Kasumi-1 (cell line): ENCODE measurements at places on chromosomes 7 and 10.

- no peak for DNase-seq
Measured at GRCh38 chr10:132803416-132804210, 17.7 kb upstream of the NKX6-2 start.

GRCh38 chr10:132167976-132168375 is 18.8 kb upstream of the DPYSL4 start:
- no peak for DNase-seq

DNA sequence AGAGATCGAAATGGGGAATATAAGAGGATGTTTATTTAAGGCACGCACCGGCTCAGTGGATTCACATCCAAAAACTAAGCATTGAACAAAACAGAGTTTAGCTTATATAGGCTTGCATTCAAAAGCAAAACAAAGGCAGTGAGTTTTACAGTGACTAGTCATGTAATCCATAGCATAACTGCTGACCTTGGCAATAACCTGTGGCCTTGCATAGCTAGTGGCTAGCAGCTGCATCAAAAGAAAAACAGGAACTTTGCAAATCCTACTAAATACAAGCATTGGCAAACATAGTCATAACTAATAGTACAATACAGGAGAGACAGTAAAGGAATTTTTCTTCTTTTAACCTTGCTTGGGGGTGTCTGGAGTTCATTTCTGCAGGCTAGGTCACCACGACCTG is 9.7 kb upstream of the ZNF485 start:
- DNase-seq: no peak

DNA sequence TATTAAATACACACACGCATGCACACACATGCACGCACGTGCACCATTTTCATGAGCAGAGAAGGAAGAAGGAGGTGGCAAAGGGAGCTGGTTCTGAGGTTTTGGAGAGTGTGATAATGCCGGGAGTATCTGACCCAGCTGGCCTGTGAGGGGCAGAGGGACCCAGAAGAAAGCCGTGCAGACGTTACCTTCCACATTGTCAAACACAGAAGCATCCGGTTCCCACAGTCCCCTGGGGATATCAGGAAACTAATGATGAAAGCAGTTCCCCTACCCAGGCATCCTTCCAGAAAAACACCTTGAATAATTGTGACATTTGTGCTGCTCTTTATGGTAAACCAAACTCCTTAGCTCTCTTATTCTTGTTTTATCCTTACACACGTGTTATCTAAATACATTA is 85.7 kb upstream of the FAM180A start:
- no peak for DNase-seq

GRCh38 chr7:158802535-158803366 is 26.6 kb downstream of the ESYT2 start:
- DNase-seq: no peak
